ENCODE measurements at places on chromosomes 4 and X.

- DNase-seq: no peak
Observed at GRCh38 chr4:41436419-41436818, 101.5 kb upstream of the LIMCH1 start.

- no peak for DNase-seq
Observed at GRCh38 chrX:19592952-19593351, 77.6 kb upstream of the MAP3K15 start.

- DNase-seq: no peak
Observed at GRCh38 chrX:133794126-133794525, 191.3 kb downstream of the GPC3 start.

DNA sequence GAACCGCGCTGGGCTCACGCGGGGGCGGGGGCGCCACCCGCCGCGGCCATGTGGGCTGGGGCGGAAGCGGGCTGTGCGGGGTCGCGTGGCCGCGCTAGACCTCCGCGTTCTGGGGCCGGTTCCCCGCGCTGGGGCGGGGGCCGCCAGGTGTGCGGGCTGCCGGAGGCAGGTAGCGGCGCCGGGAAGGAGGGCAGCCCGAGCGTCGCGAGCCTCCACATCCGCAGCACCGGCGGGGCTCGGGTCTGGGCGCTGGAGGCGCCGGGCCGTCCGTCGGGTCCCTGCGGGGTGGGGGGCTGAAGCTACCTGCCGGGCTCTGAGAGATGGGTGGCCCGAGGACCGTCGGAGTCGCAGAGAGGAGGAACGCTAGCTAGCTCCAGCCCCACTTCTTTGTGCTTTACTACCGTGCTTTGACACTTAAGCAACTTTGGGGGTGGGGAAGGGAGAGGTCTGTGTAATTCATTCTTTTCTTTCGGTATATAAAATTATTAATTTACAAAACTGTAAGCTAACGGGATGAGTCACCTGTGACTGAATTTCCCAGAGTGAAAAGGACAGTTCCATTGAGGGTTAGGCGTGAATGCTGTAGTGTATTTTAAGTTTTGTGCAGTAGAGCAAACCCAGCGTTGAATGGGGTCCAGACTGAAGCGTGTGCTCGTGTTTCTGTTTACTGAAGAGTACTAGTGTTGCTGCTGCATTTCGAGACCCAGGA is 689 bp downstream of the METAP1 start:
- DNase-seq: no peak

DNA sequence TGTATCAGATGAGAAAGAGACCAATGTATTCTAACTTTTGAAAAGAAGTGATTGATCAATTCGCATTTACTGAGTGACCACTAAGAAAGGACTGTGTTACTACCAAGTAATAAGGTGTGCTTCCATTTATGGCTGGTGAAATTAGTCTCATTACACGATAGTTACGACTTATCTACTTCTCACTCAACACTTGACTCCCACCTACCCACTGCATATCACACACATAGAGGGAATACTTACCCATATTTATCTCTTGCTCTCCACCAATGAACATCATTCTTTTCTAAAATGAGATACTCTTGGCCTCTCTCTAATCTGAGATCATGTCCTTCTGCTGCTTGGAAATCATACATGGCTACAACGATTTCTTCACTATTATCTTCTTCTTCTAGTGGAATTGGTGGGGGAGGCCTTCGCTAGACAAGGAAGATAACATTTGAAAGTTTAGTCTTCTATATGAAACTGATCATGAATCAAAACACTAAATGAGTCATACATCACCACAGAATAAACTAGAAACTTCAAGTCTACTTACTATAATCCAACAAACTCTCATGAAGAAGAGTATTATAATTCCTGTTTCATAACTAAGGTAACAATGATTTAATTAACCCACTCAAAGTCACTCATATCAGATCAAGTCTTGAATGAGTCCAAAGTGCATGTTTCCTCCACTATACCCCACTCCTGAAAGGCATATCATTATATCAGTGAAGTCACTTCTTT is 33.7 kb upstream of the TXK start:
- DNase-seq: no peak

DNA sequence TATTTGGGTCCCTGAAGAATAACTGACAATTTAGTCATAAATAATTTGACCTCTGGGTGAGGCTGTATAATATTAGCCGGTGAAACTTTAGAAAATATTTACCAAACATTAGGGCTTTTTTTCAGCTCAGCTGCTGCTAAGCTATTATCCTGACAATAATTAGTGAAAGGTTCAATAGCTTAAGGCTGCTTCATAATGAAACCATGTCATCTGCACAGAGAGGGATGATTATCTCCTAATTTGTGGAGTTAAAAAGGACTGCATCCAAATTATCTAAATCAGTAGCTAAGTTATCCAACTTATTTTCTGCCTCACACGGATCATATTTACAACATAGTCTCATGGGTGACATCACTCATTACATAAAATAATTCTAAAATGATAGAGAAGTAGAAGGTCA is 1249.8 kb downstream of the RAPGEF2 start:
- no peak for DNase-seq

GRCh38 chr4:108891896-108892590 is 129.2 kb upstream of the ETNPPL start:
- no peak for DNase-seq

GRCh38 chr4:15729910-15730533 is 27.2 kb downstream of the BST1 start:
- no peak for DNase-seq

DNA sequence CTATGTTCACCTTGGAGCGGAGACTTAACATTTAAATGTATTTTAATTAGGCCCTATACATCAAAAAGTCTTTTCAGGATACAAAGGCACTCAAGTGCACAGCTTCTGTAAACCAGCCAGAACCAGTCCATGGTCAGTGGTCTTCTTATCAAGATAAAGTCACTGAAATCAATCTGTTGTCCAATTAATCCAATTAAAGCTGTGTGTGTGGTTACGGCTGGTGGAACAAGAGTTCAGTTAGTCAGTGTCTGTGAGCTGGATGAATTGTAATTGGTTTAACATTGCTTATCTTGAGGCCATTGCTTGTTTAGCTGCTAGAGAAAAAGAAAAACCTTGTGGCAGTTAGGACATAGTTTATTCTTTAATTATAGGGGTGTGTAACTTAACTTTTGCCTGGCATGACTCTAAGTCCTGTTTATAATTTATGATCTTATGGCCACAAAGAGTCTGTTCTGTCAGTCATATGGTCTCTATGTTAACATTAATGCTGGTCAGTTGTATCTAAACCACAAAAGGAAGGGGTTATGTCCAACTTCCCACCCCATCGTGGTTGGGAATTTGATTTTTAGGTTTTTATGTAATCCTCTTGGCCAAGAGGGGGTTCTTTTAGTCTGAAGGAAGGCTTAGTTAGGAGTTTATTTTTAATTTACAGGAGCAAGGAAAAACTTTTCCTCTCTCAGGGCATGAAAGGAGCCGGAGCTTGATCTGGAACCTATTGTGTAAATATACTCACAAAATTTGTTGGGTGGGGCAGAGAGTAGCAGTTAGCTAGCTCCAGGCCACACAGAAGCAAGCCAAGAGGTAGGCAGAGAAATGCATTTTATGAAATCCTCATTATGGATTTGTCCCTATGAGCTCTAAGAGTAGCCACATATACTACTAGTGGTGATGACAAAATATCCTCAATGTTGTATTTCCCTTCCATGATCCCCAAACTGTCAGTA is 665.7 kb upstream of the ACTRT1 start:
- DNase-seq: no peak

- DNase-seq: no peak
Observed at GRCh38 chrX:31255310-31256033, 183.6 kb upstream of the FTHL17 start.

DNA sequence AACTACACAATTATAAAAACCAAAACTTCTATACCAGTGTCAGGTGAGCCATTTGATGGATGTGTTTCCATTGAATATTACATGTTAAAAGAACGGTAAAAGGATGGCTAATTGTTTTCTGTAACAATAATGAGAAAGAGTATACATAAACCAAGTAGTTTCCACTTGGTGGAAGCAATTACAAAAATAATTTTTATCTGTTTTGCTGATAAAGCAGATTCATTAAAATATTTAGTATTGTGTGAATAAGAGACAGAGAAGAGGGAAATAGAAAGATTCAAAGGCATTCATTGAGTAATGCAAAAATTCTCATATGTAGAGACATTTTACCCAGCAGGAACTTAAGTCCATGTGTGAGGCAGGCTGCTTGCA is 95.7 kb downstream of the ANK2 start:
- DNase-seq: no peak

- no peak for DNase-seq
Observed at GRCh38 chr4:73988061-73988460, at the start of gene PPBP. Gene PPBP, minus strand, starts transcription at chr4:73988190. Its CDS starts 87 bp downstream, at chr4:73988103.

- DNase-seq: no peak
Observed at GRCh38 chr4:8250227-8250626, 19.3 kb upstream of the HTRA3 start.

DNA sequence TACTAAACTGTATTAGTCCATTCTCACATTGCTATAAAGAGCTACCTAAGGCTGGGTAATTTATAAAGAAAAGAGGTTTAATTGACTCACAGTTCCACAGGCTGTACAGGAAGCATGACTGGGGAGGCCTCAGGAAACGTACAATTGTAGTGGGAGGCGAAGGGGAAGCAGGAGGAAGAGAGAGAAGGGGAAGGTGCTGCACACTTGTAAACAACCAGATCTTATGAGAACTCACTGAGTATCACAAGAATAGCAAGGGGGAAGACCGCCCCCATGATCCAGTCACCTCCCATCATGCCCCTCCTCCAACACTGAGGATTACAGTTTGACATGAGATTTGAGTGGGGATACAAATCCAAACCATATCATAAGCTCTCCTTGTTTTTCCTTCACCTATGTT is 40.9 kb downstream of the RPA4 start:
- DNase-seq: no peak

DNA sequence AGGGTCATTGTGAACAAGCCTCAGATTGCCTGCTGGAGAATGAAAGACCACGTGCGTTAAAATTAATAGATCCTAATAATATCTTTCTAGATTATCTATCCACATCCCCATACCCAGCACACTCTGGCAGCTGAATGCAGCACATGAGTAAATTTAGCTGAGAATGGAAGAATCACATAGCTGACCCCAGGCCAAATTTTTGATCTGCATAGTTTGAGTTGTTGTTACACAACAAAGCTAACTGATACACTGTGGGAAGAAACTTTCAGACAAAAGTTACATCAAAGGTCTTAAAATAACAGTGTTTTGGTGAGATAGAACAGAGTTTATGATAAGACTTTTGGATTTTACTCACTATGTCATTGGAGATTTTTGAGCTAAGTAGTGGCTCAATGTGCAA is 72.4 kb upstream of the ANXA10 start:
- DNase-seq: no peak

- DNase-seq: no peak
Observed at GRCh38 chrX:106436691-106437090, 175.1 kb upstream of the RADX start.

- DNase-seq: no peak
Observed at GRCh38 chrX:137749246-137749645, 183.3 kb downstream of the ZIC3 start.

DNA sequence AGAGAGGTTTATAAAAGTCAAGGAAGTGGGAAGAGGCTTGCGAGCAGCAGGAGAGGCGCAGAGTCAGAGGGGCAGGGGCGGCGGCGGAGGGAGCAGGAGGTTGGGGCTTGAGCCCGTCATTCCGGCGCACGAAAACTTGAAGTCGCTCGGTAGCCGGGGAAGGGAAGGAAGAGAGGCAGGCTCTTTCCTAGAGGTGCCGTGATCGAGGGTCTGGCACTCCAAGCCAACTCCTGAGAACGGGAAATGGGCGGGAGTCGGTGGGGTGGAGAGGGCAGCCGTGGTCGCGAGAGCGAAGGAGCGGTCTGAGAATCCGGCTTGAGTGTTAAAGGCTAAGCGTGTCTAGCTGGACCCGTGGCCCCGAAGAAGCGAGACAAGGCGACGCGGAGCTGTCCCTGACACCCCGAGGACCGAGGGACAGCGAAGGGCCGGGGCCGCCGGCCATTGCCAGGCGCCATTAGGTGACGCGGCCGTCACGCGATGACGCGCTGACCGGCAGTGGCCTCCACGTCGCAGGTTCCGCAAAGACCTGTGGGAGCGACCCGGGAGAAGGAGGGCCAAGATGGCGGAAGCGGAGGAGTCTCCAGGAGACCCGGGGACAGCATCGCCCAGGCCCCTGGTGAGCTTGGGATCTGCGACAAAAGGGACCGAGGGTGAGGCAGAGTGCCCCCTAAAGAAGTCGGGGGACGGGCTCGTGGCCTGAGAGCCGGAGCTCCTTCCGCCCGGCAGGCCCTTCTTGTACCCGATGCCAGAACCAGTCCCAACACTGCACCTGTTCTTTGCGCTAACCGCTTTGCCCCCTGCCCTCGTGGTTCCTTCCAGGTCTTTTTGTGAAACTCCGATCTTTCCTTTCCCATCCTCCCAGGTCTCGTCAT is at the start of gene YIPF6:
Gene YIPF6 (plus strand): TSS at position 544 of the 872 bp plus-strand sequence. CDS start 16 bp downstream, at position 560.
- no peak for DNase-seq

GRCh38 chrX:55524487-55524886 is 34.8 kb upstream of the USP51 start:
- DNase-seq: no peak

- no peak for DNase-seq
Observed at GRCh38 chr4:101967697-101968346, 177.3 kb downstream of the BANK1 start.

DNA sequence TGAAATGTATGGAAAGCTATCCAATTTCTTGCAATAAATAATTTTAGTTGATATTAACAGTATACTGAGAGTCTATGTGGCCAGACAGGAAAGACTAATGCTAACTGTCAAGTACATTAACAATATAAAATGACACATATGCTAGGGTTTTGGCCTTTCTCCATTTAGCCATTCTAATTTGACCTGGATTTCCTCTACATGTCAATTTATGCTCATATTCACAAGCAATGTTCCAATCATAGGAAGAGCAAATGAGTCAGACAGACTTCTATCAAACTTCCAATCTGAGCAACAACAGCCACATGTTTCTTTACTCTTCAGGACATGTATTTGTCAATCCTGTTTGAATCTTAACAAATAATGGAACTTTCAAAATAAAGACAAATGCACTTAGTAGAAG is 53.6 kb downstream of the CORIN start:
- DNase-seq: no peak

GRCh38 chr4:5014007-5014682 is 5.1 kb downstream of the CYTL1 start:
- no peak for DNase-seq

GRCh38 chr4:151799417-151800012 is 38.7 kb upstream of the GATB start:
- DNase-seq: no peak

- DNase-seq: no peak
Observed at GRCh38 chrX:138745196-138745595, 33.7 kb upstream of the FGF13 start.

GRCh38 chrX:73581002-73581628 is 18.1 kb downstream of the CHIC1 start:
- DNase-seq: no peak

GRCh38 chrX:148991502-148991901 is 491.1 kb downstream of the AFF2 start:
- no peak for DNase-seq

DNA sequence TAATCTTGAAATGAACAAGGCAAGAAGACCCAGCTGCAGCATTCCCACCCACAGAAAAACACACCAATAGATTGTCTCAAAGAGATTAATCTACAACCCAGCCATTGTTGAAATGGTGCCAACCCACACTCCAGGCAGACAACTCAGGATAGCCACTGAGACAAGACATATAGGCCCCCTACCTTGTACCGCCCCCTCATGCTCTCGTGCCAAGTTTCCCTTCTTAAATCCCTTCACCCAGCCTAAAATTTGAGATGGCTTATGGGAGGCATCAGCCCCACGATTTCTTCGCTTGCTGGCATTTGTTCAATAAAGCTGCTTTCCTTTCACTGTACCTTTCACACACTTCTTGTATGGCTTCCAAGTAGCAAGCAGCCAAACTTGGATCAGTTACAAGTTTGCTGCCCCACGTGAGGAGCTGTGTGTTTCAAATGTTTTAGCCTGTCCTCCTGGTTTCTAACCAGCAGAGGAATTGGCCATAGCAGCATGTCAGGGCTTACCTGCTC is 1754.1 kb downstream of the C4orf33 start:
- DNase-seq: no peak
